ENCODE measurements at places on chromosomes 1 and 21. TPM values are rescaled to one million over a fixed set of nuclear protein-coding genes. Genes with fewer than 3 reads are reported as not detected.

SASS6 gene
- 2.4 TPM for total RNA-seq

B4GALT3 gene
- total RNA-seq, result 23.7 TPM

GSTM3 gene
- 63.8 TPM for total RNA-seq

TNFRSF8 gene
- total RNA-seq, result not detected

C1orf174 gene
- 25.3 TPM for total RNA-seq

C1orf115 gene
- 3.5 TPM for total RNA-seq

CCDC185 gene
- total RNA-seq, result not detected

DNA sequence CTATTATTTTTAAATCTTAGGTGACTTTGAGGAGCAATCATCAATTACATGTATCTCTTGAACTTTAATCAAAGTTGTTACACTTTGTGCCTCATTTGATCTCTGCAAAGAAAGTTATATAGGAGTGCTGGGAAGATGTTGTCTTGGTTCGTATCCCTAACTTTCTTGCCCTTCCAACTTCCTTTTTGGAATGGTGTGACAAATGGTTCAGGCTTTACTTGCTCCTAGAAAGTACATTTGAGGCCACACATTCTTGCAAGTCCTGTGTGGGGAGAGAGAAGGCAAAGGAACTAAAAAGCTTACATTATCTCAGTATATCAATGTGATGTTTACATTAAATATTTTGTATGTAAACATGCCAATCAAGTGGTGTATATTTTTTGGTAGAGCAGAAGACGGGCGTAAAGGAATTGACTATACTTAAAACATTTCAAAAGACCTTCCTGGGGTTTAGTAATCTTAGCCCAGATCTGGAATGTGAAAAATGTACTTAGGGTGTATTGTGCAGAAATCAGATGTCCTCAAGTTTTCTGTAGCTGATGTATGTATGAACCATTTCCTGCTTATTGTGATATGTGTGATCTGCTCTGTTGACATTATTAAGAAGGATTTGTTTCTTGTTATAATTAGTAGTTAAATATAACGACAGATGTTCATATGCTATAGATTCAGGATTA is 59.2 kb downstream of the USP25 start:
- no peak for DNase-seq

- DNase-seq, result no peak
Observed at GRCh38 chr1:201740670-201741111, 88.3 kb upstream of the IPO9 start.

DNA sequence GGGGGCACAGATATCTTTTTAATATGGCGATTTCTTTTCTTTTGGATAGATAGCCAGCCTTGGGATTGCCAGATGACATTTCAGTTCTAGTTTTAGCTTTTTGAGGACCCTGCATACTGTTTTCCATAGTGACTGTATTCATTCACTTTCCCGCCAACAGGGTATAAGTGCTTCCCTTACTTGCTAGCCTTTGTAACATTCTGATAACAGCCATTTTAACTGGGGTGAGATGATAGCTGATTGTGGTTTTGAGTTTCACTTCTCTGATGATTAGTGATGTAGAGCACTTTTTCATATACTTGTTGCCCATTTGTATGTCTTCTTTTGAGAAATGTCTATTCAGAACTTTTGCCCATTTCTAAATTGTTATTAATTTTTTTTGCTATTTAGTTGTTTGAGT is 151.9 kb downstream of the NTPCR start:
- no peak for DNase-seq

GRCh38 chr1:7552402-7552801 is 218.7 kb upstream of the VAMP3 start:
- peak; percentile 75 for DNase-seq

- DNase-seq, result no peak
Observed at GRCh38 chr1:34843392-34844251, 15.9 kb downstream of the SMIM12 start.

DNA sequence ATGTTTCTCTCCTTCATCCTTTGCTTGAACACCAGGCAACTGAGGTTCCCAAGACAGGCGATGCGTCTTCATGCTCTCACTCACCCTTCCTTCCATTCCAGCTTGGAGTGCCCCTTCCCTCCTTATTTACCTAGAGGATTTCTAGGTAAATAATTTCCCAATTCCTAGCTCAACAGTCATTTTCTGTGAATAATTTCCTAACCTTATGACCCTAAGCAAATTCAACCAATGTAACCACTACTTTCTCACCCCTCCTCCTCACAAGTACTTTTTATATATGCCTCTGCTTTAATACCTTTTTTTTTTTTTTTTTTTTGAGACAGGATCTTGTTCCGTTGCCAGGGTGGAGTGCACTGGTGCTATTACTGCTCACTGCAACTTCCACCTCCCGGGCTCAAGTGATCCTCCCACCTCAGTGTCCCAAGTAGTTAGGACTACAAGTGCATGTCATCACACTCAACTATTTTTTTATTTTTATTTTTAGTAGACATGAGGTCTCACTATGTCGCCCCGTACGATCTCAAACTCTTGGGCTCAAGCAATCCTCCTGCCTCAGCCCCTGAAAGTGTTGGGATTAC is 86.7 kb downstream of the USP24 start:
- no peak for DNase-seq

GRCh38 chr1:207304710-207305488 is 16.6 kb upstream of the CD55 start:
- no peak for DNase-seq

DNA sequence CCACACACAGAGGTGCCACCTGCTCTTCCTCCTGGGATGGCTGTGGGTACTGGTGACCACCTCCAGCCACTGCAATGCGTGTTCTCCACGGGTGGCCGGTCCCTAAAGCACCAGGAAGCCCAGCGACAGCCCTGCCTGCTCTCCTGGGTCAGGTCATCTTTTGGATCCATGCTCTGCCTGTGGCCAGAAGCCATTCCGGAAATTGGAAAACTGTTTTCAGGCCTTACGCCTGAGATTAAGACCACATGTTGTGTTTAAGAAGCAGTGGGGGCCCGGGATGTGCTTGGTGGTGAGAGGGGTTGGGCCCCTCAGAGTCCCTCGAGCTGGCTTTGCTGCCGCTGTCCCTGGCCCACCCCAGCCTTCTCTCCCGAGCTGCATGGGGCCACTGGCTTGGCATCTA is 150.8 kb downstream of the PEX14 start:
- DNase-seq, result peak; percentile 71

DNA sequence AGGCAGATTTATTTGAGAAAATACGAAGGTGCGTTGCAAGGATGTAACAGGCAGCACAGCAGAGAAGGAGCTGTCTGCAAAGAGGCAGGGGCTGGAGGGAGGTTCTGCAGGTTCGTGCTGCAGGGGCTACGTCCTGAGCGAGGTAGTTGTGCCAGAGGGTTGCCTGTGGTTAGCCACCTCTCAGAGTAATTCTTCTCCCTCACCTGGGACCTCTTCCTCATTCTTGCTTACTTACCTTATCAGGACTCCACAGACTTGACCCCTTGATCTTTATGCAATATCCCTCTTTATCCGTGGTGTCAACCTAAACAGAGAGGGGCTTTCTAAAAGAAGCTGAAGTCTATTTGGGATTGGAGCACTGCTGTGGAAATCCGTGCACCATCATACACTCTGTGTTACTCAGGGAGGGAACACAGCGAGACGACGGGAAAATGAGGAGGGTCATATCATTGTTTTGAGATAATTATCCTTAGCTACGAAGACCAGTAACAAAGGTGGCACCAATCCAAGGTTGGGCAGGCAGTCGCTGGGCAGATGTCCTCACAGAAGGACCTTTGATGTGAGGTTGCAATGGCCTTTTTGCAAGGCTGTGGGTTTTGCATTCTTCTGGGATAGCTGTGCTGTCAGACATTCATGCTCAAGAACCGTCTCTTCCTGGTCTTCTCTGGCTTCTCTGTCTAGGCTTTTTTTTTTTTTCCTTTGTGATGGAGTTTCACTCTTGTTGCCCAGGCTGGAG is 82.8 kb downstream of the WDR4 start:
- DNase-seq, result no peak

- no peak for DNase-seq
Observed at GRCh38 chr1:78519446-78519845, 28.7 kb downstream of the PTGFR start.

GRCh38 chr1:167221738-167222610 is 1.3 kb downstream of the POU2F1 start:
- no peak for DNase-seq

GRCh38 chr1:60563777-60564535 is 490.4 kb upstream of the C1orf87 start:
- no peak for DNase-seq

DNA sequence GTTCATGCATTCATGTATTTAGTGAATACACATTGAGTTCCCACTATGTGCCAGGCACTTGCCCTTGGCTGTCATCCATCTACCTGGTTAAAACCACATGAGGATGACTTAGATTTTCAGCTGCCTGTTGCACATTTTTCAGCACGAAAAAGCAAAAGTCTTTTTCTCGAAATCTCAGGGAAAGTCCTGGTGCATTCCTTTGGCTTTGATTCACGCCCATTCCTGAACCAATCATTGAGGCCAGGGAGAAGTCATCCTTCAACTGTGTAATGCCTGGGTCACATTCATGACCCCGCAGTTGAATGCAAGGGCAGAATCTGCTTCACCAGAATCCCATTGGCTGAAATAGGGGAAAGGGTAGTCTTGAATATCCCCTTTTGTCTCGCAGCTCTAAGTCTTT is 84.4 kb downstream of the RNF220 start:
- no peak for DNase-seq

GRCh38 chr1:107244709-107245500 is 104.1 kb downstream of the NTNG1 start:
- no peak for DNase-seq

GRCh38 chr1:245062741-245063305 is 92.0 kb upstream of the KIF26B start:
- DNase-seq, result no peak

- DNase-seq, result no peak
Observed at GRCh38 chr1:59506952-59507351, 210.1 kb downstream of the FGGY start.

GRCh38 chr1:39142401-39143060 is 62.0 kb upstream of the MACF1 start:
- DNase-seq, result no peak

GRCh38 chr1:53293123-53293522 is 34.7 kb downstream of the LRP8 start:
- no peak for DNase-seq

All from chondrocyte (in vitro differentiated cells).